ENCODE measurements at places on chromosomes 4 and X.

GRCh38 chrX:48772602-48773001 is 11.1 kb downstream of the GLOD5 start:
- no peak for DNase-seq

DNA sequence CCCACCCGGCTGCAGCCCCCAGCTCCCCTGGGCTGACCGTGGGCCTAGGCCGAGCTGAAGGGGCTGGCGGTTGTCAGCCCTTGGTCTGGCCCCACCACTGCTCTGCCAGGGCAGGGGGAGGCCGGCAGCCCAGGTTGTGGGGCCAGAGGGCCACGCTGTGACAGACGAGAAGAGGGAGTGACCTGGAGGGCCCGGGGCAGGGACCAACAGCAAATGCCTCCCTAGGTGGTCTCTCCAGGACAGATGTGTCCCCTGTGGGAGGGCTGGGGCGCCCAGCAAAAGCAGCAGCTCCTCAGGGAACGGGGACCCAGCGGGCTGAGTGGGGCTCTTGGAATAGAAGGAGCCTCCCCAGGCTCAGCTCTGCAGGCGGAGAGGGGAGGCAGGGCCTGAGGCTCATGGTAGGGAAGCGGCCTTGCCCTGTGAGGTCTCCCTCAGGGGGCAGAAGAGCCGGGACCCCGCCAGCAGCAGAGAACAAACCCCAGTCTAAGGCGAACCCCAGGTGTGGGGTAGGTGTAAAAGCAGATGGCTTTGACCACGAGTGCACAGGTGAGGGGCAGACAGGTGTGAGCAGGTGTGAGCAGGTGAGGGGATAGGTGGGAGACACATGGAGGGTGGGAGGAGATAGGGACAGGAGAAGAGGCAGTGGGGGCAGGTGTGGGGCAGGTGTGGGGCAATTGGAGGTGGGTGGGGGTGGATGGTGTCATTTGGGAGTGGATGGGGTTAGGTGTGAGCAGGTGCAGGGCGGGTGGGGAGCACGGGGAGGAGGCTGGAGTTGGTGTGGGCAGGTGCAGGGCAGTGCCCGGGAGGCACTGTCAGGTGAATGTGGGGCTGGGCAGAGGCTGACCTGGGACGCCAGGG is 34.1 kb upstream of the SPON2 start:
- no peak for DNase-seq

GRCh38 chr4:177557416-177557815 is 115.2 kb upstream of the AGA start:
- DNase-seq: no peak

GRCh38 chr4:119626943-119627266 is 1.7 kb downstream of the PDE5A start:
- DNase-seq: no peak

GRCh38 chr4:8917321-8917811 is 45.7 kb upstream of the HMX1 start:
- DNase-seq: no peak

GRCh38 chr4:122898370-122899150 is 23.8 kb downstream of the NUDT6 start:
- peak; percentile 95 for DNase-seq

GRCh38 chr4:71184195-71184781 is 154.5 kb upstream of the SLC4A4 start:
- DNase-seq: peak; percentile 69

DNA sequence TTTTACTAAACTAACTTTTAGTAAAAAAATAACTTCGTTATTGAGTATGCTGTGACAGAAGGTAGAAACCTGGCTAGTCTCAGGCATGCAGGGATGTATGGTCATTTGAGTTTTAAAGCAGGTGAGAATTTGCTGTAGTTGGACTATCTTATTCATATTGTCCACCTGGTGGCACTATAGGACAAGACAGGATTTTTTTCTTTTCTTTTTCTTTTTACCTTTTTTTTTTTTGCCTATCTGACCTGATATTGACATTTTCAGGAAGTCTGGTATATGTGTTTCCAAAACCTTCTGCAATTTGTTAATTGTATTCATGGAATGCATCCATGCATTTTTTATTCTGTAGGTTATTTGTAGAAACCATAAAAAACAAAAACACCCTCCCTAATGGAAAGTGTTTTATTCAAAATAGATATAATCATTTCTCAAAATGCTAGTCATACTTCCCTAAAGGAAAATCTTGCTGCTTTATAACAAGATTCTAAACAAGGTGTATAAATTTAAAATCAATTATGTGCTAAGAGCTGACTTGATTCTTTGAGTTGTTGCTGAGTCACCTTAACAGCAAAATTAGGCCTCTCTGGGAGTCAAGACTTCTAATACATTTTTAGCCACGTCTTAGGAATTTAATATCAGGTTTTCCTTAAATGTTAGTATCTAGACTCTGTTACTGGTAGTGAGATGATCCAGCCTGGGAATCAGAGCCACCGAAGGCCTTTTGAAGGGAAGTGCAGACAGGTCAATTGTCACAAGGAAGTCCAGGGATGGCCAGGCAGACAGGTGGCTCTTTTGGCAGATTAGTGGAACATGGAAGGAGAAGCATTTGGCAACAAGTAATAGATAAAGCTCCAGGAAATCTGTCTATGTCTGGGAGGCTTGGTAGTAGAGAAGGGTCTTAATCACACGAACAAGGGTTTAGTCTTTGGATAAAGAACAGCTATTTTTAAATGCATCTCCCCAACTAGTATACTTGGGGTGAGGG is 201.3 kb upstream of the GNPDA2 start:
- peak; percentile 47 for DNase-seq

- DNase-seq: no peak
Observed at GRCh38 chr4:41043465-41043864, 170.9 kb downstream of the APBB2 start.

- DNase-seq: no peak
Observed at GRCh38 chr4:136806844-136807243, 725.5 kb downstream of the PCDH18 start.

DNA sequence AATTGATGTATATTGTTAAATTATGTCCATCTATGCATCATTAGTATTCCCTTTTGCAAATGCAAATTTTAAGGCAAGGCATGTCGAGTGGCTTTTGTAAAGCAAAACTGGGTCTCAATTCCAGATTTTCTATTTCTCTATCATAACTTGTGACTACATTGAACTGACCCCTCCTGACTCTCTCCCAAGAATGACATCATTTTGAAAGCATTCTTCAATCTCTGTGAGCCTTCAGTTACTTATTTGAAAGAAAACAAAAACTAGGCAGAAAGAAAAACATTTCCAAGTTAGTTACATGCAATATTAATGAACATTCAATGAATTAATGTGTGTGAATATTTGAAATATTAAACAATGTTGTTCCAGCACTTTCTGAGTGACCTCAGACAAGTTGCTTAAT is 314.3 kb upstream of the CLNK start:
- peak; percentile 57 for DNase-seq

DNA sequence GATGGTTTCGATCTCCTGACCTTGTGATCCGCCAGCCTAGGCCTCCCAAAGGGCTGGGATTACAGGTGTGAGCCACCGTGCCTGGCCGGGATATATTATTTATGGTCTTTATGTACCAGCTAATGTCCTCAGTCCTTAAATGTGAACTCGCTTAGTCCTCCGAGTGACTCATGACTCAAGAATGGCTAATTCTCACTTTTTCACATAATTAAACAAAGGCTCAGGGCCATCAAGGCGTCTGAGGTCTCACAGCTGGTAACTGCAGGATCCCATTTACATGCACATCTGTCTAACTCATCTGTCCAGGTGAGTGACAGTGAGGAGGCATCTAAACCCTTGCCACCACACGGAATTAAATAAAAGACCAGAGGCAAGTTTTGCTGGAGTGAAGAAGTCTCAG is 73.5 kb downstream of the HS3ST1 start:
- DNase-seq: peak; percentile 4

GRCh38 chrX:48703228-48703627 is 6.7 kb downstream of the SUV39H1 start:
- no peak for DNase-seq

GRCh38 chrX:9310616-9311015 is 154.2 kb upstream of the TBL1X start:
- DNase-seq: peak; percentile 37

- no peak for DNase-seq
Observed at GRCh38 chrX:10859353-10859752, 239.0 kb upstream of the MID1 start.

GRCh38 chr4:152408514-152409327 is 127.2 kb downstream of the FBXW7 start:
- peak; percentile 44 for DNase-seq

DNA sequence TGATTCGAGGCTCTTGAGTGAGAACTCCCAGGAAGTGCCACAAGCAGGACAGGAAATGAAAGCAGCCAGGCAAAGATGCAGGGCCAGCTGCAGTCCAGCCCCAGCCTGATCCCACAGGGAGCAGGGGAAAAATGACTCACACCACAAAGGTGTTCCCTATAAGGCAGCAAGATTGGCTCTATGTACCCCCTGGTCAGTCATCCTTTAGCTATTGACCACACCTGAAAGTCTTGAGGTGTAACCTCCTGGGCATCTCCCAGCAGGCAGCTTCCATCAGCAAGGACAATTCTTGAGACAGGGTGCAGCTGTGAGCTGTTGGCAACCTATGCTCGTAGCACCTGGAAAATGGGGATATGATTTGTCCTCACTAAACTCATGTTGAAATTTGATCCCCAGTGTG is 27.9 kb upstream of the EXOC1L start:
- DNase-seq: no peak

DNA sequence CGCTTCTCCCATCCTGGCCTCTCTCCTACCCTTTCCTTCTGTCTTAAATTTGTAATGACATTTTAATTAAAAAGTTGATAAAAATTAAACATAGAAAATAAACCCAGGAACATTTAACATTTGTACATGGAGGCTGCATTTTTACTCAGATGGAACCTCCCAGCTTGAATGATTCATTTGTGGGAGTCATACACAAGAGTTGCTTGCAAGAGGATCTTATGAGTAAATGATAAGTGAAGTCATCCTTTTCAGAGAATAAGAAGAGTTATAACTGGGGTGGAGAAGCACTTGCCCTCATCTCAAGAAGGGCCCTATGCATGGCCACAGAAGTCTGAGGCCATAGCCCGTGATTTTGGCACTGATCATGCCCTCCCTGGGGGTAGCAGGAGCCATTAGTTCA is 482.9 kb upstream of the BOD1L1 start:
- peak; percentile 9 for DNase-seq

DNA sequence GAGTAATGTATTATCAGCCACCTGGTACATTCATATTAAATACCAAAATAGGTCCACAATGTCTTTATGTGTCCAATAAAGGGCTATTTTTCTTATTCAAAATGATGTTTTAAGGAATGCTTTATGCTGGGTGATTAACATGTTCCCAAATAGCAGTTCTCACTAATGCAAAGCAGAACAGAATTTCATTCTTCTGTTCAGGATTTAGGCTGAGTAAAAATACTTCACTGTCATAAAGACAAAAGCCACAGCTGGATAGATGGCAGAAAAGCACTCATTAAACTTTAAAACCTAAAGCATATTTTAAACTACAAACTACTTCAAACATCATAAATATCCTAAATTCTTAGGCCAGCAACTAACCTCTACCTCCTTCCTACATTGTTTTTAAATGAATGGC is 244.0 kb downstream of the TMA16 start:
- DNase-seq: no peak

DNA sequence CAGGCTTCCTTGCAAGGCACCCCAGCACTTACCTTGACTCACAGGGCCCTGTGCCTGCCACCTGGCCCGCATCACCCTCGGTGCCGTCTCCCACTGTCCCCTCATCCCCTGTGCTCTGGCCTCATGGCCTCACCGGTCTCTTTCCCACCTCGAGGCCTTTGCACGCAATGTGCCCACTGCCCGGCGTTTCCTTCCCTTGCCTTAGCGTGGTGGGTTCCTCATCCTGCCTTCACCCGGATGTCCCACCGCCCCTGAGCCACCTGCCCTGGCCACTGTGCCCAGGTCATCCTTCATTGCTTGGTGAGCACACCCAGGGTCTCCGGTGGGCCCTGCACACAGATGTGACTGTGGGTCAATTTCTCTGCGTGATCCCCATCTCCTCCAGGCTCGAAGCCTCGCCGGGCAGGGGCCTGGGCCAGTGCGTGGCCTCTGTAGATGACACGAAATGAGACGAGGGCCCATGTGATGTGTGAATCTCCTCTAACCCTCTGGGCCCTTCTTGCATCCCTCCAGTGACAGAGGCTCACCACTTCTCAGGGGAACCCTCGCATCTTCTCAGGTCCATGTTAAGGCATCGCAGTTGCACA is 4.6 kb downstream of the HTRA3 start:
- no peak for DNase-seq

- no peak for DNase-seq
Observed at GRCh38 chrX:28177202-28177601, 196.0 kb upstream of the DCAF8L1 start.

- DNase-seq: no peak
Observed at GRCh38 chr4:24719615-24720014, 75.8 kb upstream of the SOD3 start.

- DNase-seq: peak; percentile 92
Observed at GRCh38 chr4:5037553-5038551, 13.4 kb upstream of the STK32B start.

DNA sequence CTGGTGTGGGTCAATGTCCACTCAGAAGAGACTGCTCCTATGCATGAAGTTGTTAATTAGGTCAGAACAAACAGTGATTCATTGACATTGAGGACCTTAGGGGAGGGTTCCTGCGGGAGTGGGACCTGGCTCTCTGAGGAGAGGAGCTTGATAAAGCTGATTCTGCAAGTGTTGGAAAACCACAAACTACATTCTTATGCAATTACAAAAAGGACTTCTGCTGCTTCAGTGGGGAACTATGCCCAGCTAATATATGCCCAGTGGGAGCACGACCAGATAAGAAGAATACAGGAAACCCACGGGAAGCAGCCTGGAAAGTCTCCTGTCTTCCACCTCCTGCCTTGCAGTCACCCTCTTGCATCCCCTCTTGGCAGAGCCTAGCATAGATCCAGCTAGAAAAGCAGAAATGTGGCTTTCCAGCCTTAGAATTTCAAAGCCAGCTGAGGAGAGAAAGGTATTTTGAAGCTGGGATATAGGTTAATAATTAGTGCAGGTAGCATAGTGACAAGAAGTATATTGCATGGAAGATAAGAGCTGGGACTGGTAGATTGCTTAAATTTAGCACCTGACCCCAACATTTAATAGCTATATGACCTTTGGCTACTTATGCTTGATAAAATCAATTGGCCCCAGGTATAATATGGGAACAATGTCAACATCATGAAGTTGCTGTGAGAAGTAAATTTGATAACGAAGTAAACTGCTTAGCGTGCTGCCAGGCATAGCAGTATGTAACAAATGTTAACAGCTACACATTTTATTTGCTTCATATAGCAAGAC is 34.9 kb upstream of the UGT8 start:
- DNase-seq: peak; percentile 53

DNA sequence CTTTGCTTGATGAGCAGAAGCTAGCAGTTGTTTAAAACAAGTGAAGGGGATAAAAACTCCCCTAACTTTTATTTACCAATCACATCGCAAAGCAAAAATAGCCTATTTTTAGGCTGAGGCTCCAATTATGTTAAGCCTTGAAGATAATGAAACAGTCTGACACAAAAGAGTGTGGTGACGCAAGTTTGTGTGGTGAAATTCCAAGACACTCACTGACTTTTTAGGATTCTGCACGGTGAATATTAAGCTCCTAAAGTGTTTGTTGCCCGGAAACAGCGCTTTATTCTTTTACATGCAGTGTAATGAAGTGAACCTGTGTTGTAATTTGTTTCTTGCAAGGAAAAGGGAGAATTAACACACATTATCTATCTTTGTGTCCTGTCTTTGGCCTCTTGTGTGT is 74.8 kb downstream of the POLA1 start:
- peak; percentile 28 for DNase-seq

- peak; percentile 21 for DNase-seq
Observed at GRCh38 chrX:141989134-141989533, 85.4 kb downstream of the MAGEC1 start.

Measured in astrocyte of the hippocampus (primary cell).